ENCODE measurements at places on chromosomes 3 and 15.

GRCh38 chr15:48796521-48796920, 14.3 kb downstream of the CEP152 start:
- no peak for ATAC-seq

DNA sequence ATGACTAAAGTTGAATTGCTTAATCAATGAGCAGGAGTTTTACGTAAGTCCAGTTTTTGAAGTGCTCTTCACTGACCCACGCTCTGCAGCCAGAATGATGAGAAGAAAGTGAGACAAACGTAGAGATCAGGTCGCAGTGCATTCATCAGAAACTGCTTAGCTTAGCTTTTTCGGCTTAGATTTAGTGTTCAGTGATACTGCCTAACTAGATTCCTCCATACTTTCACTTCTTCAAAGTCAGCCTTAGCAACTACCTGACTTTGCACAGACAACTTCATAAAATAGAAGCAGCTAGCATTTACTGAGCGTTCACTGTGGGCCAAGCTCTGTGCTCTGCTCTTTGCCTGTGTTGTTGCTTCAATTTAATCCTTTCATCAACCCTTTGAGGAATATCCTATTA, 116.1 kb downstream of the KCNH8 start:
- no peak for ATAC-seq

GRCh38 chr15:63836579-63836978, 2.8 kb upstream of the HERC1 start:
- ATAC-seq = no peak

GRCh38 chr15:64746356-64746755, 29.0 kb downstream of the RBPMS2 start:
- no peak for ATAC-seq

Measured in gastroesophageal sphincter (tissue), 4 donors.